ENCODE measurements at places on chromosomes 5 and 9. TPM values are rescaled to one million over a fixed set of nuclear protein-coding genes. Genes with fewer than 3 reads are reported as not detected.

DNA sequence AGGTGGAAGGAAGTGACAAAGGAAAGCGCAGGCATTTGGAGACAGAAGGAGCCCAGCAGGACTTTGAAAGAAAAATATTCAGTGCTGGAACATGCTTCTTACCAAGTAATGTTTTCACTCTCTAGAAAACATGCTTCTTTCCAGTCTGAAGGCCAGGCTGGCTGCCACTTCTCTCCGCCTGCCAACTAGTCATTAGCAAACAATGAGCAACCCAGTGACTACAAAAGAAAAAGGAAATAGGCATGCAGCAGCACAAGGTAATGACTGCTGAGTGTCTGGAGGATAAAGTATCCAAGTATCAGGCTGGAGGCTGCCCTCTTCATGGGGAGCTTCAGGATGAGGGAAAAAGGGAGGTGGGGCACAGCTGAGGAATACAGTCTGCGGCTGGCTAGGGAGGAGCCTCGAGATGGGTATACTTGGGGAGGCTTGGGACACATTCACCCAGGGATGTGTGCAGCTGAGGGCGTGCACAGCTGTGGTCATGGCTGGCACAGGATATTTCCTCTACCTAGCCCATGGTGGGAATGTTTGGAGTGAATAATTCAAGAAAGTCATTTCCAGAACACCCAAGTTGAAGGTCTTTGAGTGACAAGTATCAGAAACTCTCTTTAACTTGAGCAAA lies 161.5 kb upstream of the KIF2A start:
- no peak for DNase-seq

DNA sequence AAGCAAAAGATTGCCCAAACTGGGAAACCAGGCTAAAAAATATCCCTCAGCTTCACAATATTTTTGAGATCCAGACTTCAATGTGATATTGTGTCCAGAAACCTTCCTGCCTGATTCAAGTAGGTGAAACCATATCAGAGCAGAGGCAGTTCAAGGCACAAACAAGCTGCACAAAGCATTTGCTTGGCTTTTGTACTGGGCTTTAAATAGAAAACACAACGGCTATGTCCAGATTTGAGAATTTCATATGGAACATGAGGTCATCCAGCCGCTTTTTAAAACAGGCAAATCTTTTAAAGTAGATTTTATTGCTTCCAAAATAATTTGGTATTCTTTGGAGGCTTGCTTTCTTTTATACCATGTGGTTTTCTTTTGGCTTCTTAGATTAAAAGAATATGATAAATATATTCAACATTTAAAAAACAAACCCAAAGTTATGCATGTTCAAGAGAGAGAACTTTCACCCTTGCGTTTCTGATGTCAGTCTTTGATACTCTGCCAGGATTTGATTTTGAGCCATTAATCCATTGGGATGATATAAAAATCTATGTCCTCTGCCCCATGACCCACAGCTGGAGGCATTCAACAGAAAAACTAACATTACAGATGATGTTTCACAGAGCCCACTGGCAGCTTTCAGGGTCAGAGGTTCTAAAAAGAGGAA lies 29.0 kb upstream of the CCDC112 start:
- DNase-seq = no peak

- no peak for DNase-seq
Observed at GRCh38 chr5:5330728-5331452, 91.6 kb upstream of the ICE1 start.

DNA sequence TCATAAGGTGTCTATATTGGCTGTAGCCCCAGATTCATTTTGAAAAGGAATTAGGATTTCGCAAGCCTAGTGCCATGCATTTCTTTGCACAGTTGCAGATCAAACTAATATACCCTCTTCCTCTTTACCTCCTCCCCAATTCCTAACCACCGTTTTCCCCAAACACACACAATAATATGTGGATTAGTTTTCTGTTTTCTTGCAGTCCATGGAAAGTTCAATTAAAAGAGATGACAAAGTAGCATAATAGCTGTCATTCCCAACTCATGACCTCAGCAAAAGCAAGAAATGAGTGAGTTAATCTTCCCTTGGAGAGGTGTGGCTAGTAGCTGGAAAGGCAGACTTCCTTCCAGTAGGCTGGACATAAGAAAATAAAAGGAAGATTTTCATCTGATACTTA lies 349.1 kb downstream of the TMEM232 start:
- DNase-seq = no peak

SYK gene
- total RNA-seq = 4.2 TPM

RUSC2 gene
- 25.1 TPM for total RNA-seq

PPIC gene
- total RNA-seq = 46.0 TPM

Measured in Right ventricle myocardium inferior (tissue), 1 donor.